ENCODE measurements at places on chromosomes 6 and 20.

- DNase-seq: no peak
Observed at GRCh38 chr6:111480988-111481822, 1.8 kb downstream of the REV3L start.

GRCh38 chr6:142676027-142676443 lies 268.9 kb downstream of the HIVEP2 start:
- no peak for DNase-seq

- peak; percentile 77 for DNase-seq
Observed at GRCh38 chr6:108744996-108745395, 103.2 kb upstream of the ARMC2 start.

DNA sequence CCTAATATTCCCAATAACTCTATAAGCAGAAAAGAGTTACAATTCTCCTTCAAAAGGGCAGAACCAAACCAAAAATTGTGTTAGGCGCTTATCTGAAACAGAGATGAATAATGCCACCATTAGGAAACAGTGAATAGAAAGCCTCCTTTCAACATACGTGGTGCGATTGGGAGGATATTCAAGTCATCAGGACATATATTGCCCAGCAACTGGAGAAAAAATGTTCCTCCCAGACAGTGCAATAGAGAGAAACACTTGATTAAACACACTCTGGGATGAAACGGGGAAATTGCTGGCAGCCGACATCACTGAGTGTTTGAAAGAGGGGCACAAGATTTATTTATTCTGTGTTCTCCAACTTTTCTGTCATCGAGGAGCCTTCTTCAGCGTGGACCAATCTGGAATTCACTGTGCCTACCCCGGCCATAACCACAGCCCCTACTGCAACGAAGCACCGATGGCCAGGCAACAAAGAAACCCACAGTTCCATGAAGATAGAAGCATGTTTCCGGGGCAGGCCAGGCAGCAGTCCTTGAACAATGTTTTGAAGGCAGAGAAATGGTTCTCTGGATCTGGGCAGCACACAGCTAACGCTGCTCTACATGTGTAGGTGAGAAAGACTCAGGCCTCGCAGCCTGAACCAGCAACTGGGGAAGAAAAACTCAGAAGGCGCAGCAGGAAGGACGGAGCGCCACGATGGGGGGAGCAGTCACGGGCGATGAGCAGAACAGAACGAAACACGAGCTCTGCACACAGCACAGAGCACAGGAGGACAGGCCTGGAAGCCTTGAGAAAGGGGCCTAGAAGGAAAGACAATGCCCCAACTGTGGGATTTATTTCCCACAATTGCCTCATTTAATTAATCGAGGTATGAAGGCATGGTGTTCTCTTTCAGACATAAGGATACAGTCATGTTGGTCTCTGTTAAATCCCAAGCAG lies 234.2 kb upstream of the FOXQ1 start:
- DNase-seq: no peak

DNA sequence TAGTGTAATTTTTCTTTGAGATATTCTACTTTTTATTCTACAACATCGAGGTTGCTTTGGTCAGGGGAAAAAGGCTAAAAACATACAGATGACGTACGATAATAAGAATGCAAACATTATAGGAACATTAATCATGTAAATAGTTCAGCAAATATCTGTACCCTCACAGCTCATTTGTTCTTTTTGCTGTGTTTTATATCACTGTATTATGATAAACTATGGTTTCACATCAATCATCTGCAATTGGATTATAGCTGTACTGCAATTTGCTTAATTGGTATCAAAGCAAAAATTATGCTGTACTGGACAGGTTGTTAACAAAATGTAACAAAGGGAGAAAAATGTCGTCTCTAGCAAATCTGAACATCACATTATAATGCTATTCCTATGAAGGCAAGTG lies 597.1 kb downstream of the EPHA7 start:
- no peak for DNase-seq

All from NCI-H524 treated with DMSO at 0.1 percent for 48 hours (cell line).